Stimulated activated CD8-positive, alpha-beta memory T cell treated with anti-CD3 and anti-CD28 coated beads, Interleukin-4, amount 100 ng/mL, for 4 hours (primary cell): ENCODE measurements at places on chromosomes 7 and 10.

DNA sequence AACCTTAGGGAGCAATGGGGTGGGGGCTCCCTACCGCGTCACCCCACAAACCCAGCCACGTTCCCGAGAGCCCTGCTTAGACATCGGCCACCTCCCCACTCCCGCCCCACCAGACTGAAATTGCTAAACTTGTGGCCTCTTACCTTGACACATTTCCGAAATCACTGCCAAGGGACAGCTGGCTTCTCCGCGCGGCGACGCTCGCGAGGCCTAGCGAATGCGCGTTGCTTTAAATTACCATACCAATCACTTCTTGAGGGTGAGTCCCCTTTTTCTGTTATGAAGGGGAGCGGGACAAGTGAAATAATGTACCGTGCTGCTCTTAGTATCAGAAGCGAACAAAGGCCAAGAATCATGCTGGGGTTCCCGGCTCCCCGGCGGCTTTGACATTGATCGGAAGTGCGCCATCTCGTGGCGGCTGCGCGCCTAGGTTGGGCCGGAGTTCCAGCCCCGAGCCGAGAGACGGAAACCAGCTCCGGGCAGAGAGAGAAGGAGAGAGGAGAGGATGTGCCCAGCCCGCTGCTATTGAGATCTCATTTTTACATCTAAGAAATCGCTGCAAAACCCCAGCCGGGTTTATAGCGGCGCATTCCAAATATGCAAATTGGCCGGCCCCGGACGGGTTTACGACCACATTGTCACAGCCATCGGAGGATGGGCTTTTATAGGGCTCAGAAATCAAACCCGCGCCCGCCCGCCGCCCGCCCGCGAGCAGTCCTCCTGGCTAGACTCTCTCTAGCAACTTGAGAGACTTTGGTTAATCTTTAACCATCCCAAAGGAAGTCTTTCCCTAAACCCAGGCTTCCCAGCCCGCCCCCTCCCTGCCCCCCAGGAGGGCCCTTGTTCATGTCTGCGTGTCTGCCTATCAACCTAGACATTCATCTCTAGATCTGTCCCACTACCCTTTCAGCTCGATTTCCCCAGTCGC lies 5.3 kb downstream of the HOXA11 start:
- DNase-seq, result no peak

DNA sequence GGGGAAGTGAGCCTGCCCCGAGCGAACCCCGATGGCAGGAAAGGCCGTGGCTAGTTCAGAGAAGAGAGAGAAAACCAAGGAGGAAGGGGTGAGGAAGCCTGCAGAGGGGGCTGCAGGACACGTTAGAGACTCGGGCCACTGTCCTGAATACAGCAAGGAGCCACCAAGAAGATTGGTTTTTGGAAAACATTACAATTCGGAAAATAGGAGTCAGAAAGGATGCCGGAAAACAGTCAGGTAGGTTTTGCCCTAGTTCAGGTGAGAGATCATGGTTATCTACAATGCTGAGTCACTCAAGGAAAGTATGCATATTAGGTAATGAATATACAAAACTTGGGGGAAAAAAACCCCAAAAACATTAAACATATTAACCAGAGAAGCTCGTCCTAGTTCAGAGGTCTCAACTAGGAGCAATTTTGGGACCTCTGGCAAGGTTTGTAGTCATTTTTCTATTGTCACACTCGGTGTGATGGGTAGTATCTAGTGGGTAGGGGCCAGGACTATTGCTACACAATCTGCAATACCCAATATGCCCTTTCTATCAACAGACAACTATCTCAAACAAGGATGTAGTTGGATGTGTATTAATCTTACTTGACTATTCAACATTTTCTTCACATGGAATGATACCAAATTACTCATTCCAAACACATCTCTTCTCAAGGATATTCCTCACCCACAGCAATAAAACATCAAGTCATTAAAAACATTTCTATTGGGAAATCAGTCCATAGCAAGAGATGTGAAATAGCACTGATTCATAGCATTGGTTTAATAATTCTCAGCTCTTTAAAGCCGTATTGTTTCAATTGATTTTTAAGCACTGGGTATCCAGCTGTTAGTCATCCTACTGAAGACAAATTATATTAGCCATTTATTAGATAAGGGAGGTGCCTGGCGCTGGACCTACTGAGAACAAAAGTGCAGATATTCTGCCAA lies 74.4 kb upstream of the RSU1 start:
- peak; percentile 20 for DNase-seq

- DNase-seq, result no peak
Measured at GRCh38 chr7:18607025-18607424, 111.5 kb downstream of the HDAC9 start.

GRCh38 chr10:63751836-63752235 lies 230.6 kb downstream of the REEP3 start:
- no peak for DNase-seq

GRCh38 chr10:110610308-110610774 lies 33.8 kb upstream of the RBM20 start:
- no peak for DNase-seq

DNA sequence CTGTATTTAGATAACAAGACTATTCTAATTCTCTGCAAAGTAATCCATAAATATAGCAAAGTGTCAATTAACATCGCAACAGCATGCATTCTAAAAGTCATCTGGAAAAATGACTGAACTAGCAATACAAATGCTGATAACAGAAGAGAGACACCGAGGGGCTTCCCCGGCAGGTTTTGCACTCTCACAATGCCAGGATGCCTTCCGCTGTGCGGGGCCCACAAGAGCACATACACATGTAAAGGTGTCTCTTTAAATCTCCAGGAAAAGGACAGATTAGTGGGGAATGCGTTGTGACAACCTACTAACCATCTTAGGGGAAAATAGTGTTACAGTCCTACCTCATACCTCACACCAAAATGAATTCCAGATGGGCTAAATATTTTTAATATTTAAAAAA lies 86.9 kb downstream of the CXCL12 start:
- DNase-seq, result no peak

GRCh38 chr7:65438598-65438997 lies 64.9 kb downstream of the ZNF92 start:
- DNase-seq, result no peak

GRCh38 chr10:24897326-24897926 lies 55.0 kb downstream of the PRTFDC1 start:
- DNase-seq, result no peak

- DNase-seq, result no peak
Measured at GRCh38 chr7:55336540-55336939, 28.6 kb upstream of the LANCL2 start.

- no peak for DNase-seq
Measured at GRCh38 chr7:148121401-148121800, 469.2 kb upstream of the C7orf33 start.

GRCh38 chr7:28891192-28891875 lies 66.8 kb downstream of the TRIL start:
- no peak for DNase-seq

DNA sequence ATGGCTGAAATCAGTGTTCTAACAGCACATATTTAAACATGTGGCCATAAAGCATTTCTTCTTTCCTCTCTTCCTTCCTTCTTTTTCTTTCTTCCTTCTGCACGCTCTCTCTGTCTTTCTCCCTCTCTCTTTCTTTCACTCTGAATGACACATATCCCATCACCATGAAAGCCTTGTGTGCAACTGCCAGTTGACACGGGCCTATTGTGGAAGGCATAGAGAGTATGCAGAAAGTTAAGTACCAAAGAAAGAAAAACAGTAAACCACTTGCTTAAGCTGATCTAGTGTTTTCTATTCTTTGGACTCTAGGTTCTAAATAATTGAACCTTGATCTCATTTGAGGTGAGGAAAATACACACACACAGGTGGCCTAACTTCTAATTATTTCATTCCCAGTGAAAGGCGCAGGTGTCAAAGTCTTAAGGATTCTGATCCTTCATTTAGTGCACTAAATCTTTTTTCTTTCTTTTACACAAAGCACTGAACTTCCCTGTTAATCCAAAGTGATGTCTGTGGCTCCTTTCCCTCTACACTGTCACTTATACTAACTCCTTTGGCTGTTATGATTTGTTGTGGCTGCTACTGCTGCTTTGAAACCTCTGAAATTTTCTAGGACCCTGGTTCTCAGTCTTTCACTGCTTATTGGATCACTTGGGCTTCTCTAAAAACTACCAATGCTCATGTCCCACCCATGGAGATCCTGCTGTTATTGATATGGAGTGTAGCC lies 17.7 kb downstream of the DKK1 start:
- DNase-seq, result no peak

DNA sequence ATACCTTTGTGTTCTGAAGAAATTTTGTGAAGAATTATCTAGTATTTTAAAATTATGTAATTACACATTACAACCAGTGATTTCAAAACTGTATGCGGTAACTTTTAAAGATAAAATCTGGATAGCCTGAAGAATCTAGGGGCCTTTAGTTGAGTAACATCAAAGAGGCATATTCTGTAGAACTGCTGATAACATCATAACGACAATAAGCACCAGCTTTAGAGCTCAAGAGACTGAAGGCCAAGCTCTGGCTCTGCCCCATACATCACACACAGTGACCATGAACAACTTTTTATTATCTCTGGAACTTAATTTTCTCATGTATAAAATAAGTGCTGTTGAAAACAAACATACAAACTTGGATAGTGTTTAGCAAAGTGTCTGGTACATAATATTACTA lies 121.1 kb upstream of the RHOBTB1 start:
- no peak for DNase-seq

DNA sequence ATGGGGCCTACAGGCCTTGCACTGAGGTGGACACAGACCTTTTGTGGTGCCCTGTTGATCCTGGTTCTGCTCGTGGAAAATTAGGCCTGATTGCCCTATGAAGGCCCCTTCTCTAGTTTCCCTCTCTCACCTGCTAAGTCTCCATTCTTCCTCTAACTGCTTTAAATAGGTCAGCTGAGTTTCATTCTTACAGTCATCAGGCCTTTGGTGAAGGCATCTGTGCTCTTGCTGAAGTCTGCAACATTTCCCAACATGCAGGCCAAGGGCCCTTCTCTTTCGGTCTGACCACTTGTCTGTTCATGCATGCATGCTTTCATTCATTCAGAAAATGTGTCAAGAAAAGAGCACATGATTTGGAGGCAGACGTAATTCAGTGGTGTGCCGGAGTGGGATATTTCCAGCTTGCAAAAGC lies 244.0 kb downstream of the BUB3 start:
- no peak for DNase-seq

GRCh38 chr7:105656922-105657521 lies 75.7 kb upstream of the EFCAB10 start:
- peak; percentile 14 for DNase-seq

DNA sequence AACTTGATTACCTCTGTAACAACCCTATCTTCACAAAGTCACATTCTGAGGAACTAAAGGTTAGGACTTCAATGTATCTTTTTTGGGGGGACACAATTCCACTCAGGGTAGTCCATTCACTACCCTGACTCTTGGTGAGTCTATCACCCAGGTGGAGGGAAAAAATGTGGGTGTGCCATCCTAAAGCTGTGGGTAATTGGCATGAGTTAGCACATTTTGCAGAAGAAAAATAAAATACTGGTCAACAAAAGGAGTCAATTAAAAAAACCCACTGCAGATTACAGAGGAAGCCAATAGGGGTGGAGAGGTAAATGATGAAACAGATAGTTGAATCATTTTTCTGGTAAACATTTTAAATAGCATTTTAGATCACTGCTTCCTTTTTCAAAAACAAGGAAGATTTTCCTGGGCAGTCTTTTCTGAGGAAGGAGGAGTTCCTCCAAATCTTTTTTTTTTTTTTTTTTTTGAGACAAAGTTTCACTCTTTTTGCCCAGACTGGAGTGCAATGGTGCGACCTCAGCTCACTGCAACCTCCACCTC lies 5.1 kb upstream of the BLVRA start:
- no peak for DNase-seq

DNA sequence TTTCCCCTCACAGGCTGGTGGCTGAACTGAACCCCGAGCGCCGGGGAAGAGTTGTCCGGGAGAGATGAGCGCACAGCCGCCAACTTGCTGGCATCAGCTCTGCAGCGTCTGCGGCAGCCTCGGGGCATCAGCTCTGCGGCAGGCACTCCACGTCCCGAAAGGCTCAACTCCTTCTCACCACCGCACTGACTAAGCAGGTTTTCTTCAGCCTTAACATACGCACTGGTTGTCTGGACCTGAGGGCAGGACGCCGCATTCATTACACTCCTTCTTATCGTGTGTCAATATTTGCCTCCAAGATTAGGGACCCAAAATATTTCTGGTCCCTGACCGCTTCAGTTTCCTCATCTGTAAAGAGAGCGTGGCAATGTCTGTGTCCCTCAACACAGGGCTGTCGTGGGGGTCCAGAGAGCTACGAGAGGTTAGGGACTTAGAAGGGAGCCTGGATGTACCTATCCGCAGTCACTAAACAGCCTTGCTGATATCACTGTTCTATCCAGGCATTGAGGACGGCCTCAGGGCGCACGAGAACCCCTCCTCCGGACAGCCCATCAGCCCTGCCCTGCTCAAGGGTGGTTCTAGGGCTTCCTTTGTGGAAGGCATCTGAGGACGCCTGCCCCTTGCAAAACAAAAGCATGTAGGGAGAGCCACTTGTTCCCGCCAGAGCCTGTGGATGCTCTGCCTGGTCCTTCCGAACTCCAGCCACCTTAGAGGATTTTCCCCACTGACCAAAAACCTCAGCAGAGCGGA lies 42.8 kb upstream of the FIGNL1 start:
- no peak for DNase-seq

DNA sequence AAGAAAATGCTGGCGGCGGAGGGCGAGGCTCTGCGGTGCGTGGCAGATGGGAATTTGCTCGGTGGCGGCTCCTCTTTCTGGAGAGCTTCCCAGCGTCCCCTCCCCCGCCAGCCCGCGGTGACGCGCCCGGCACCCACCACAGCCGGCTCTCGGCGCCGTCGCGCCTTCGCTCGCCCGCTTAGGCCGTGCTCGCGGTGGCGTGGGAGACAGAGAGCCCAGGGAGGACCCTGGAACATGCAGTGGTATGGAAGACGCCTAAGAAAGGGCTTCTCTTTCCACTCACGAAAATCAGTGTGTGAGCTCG lies 576 bp upstream of the CSGALNACT2 start:
- DNase-seq, result peak; percentile 12

GRCh38 chr10:60479305-60480020 lies 89.8 kb upstream of the ANK3 start:
- DNase-seq, result no peak
